ENCODE measurements at places on chromosomes 6 and 20. TPM values are rescaled to one million over a fixed set of nuclear protein-coding genes. Genes with fewer than 3 reads are reported as not detected.

The CD93 gene
- 42.3 TPM for polyA plus RNA-seq

The LRFN2 gene
- polyA plus RNA-seq: 1.1 TPM

The SLC22A3 gene
- 4.7 TPM for polyA plus RNA-seq

The CAGE1 gene
- polyA plus RNA-seq: 0.17 TPM

The MMP24 gene
- 2.2 TPM for polyA plus RNA-seq

The KIAA0408 gene
- polyA plus RNA-seq: 4.3 TPM

The HLA-DOB gene
- 0.27 TPM for polyA plus RNA-seq

DNA sequence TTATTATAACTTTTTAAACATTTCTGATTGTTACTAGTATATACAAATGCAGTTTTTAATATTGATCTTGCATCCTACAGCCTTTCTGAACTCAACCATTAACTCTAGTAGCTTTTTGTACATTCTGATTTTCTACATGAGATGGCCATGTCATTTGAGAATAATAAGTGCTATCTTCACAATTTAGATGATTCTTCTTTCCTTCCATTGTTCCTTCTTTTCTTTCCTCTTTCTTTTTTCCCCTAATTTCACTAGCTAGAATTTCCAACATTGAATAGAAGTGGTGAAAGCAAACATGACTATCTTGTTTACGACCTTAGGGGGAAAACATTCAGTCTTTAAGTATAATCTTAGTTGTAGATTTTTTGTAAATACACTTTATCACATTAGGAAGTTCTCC lies 128.2 kb upstream of the PRSS16 start:
- DNase-seq: no peak

GRCh38 chr6:130620338-130620781 lies 206.8 kb upstream of the SMLR1 start:
- no peak for DNase-seq

DNA sequence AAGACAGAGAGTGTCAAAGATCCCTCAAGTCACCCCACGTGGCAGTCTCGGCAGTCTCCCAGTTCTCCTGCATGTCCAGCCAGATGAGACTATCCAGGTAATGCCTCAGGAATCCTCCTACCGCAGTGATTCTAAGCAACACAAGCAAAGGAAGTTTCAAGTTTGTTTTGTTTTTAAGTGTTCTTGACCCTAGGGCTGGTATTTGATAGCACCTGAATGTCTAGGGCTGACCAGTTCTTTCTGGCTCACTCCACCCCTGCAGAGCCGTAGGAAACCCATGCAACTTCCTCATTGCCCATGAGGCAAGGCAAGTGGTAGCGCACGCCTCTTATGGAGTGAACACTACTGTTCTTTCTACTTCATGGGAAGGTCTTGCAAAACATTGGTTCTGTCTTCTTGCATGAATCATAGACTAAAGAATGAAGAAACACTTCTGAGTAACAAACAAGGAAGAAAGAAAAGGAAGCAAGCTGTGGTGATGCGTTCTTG lies 24.8 kb upstream of the FOXQ1 start:
- DNase-seq: no peak

DNA sequence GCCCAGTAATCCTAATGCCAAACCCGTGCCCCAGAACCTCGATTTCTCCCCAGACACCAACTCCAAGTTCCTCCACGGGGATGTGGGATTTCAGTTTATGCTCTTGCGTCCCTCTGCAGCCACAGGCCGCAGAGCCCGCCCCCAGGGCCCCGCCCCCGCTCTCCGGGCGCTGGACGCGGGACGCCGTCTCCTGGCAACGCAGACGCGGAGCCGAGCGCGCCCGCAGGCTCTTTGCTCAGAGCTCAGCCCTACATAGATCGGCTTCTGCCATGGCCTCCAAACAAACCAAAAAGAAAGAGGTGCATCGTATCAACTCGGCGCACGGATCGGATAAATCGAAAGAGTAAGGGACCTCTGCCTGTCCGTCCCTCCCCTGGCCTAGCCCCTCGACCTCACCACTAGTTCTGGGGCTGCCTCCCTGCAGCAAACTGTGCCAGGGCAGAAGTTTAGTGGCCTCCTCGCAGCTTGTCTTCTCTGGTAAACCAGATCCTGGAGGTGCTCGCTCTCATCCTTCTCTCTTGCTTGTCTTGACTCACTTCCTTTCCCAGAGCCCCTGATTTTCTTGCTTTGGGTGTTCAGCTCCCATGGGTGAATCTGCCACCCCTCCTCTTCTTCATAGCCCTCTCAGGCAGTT lies at the start of gene ADGB:
Gene ADGB, plus strand, starts transcription at position 201 of the 634 bp plus-strand sequence. Its CDS starts 69 bp downstream, at position 270.
- DNase-seq: peak; percentile 22

GRCh38 chr6:109336221-109336961 lies 45.9 kb downstream of the CD164 start:
- DNase-seq: no peak

GRCh38 chr20:37521061-37521771 lies at the start of gene NNAT:
Gene NNAT (plus strand): TSS chr20:37521250. CDS start chr20:37521332, 82 bp downstream.
- DNase-seq: no peak

- no peak for DNase-seq
Observed at GRCh38 chr6:159390381-159390780, 221.2 kb downstream of the FNDC1 start.

DNA sequence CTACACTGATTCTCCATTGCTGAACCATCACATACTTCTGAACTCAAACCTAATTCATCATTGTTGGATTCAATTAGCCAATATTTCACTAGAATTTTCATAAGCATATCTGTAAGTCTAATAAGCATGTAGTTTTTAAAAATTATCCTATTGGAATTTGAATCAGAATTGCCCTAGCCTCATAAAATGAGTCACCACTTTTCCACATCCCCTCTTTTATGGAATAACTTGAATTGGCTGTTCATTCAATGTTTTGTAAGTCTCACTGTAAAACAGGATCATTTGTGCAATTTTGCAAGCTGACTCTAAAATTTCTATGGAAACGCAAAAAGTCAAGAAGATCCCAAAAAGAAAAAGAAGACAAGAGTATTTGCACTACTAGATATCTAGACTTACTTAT lies 141.0 kb downstream of the HACE1 start:
- DNase-seq: no peak

DNA sequence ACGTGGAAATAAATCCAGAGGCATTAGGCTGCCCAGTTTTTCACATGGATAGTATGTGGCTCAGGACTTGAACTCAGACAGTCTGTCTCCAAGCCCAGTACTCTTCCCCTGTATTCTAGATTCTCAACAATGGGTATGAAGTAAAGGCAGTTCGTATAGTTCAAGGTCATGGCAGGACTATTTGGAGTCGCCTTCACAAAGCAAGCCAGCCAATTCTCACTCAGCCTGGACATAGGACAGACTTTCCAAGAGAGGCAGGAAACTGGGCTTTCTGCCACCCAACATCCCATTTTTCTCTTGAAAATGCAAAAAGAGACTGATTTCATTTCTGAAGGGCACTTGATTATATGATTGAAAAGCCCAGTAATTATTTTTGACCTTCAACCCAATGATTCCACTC lies 111.0 kb downstream of the EDN1 start:
- no peak for DNase-seq

DNA sequence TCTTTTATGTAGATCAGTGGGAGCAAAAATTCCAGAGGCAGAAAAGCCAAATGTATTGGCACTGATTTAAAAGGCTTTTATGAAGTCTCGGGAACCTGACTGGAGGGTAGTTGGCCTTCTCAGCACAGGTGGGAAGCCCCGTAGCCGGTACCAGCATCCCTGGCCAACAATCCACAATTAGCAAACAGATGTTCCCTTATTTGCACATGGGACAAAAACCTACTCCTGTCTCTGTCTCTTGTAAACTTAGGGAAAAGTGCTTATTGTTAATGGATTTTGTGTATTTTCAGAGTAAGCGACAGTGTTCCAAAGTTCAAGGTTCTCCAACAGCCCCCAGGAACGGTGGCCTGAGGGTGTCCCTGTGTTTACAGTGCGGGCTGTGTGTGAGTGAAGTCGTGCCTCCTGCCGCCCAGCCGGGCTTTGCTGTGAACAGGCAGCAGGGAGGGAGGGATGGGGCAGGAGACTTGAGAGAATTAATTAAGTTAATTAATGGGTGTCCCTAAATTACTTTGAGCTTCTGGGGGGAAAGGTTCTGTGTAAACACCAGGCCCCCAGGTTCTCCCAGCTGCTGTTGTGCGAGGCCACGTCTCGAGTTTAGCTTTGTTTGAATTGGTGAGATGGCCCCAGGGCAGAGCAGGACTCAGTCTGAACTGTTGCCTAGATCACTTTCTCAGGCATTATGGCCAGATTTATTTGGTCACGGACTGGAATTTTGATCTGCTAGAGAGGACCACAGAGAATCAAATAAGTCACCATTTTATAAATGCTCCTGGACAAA lies 3.9 kb downstream of the SYNJ2 start:
- DNase-seq: no peak

DNA sequence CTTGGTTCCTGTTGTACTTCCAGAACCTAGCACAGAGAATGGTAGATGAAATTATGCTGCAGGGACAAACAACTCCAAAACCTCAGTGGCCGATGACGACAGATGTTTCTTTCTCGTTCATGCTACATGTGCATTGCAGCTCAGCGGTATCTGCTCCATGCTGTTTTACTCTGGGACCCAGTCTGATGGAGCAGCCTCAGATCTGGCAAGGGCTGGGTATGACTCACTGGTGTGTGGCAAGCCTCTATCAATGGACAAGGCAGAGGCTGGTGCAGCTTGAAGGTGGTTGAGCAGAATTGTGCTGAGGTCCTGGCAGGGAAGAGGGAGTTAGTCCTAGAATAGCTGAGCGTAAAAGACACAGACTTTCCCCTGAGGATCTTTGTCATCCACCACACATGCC lies 10.3 kb upstream of the BLCAP start:
- DNase-seq: no peak

DNA sequence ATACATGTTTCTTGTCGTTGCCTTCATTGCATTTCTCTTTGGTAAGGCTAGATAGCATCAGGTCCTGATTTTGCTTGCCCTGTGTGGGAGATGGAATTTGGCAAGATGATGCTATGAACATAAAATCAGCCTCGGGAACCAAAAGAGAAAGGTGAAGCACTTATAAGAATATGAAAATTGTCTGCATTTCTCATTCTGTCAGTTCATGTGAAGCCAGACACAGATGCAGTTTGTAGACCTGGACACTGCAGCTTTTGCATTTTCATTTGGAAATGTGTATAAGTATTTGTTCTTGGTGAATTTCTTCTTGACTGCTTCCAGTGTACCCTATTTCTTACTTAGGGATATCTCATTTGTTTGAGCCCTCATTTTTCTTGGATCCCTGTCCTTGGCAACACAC lies 1.3 kb downstream of the YWHAB start:
- DNase-seq: no peak

GRCh38 chr6:126784161-126784790 lies 334.2 kb upstream of the RSPO3 start:
- DNase-seq: no peak

DNA sequence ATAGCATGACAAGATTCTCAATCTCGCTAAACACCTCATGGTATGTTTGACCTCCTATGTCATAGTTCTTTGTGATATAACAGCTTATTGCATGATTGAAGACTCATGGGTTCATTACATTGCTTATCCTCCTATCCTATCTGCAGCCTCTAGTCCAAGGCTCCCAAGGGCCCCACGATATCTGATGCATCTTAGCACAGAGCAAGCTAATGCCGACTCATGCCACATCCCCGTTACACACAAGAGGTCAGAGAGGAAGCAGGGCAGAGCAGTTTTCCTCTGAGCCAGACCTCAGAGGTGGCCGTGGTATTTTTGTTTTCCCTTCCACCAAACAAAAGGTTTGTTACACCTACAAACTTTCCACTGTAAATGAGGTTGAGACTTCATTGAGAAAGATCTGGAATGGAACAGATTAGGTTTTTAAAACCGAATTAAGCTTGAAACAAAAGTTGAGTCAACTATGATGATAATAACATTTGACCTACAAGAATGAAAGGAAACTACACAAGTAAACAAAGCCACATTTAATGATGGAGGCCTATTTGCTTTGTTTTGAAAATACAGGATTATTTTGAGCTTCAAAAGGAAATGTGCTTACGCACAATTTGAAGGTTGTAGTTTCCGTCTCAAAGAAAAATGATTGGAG lies 133.9 kb upstream of the MYLIP start:
- no peak for DNase-seq

DNA sequence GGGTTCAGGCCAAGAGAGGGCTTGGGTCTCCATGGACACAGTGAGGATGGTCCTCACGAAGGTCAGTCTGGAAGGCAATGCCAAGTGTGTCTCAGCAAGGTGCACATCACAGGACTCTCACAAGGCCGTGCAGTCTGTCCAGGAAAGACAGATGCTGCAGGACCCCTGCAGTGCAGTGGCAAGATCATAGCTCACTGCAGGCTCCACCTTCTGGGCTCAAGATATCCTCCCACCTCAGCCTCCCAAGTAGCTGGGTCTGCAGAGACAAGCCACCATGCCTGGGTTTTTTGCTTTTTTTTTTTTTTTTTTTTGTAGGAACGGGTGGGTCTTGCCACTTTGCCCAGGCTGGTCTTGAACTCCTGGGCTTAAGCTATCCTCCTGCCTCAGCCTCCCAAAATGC lies 26.4 kb downstream of the ZMYND8 start:
- no peak for DNase-seq
